ENCODE measurements at places on chromosomes 1 and 21.

- DNase-seq: no peak
Measured at GRCh38 chr1:27021354-27022031, 8.8 kb upstream of the TENT5B start.

- DNase-seq: no peak
Measured at GRCh38 chr1:7560601-7561181, 210.4 kb upstream of the VAMP3 start.

GRCh38 chr1:157575744-157576143 lies 22.1 kb downstream of the FCRL4 start:
- no peak for DNase-seq

DNA sequence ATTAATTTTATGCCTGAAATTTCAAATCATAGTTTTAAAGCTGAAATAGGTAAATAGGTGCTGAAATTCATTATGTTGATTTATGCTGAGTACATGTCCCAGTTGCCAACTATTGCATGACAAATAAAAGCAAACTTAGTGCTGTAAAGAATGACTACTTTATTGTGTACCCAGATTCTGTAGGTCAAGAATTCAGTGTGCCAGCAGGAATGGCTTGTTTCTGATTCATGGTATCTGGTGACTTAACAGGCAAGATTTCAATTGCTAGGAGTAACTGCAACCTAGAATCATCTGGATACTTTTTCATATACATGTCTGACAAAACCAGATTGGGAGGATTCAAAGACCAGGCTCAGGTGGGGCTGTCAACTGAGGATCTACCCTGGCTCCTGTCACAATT lies 678.4 kb upstream of the ADAMTS5 start:
- DNase-seq: no peak

DNA sequence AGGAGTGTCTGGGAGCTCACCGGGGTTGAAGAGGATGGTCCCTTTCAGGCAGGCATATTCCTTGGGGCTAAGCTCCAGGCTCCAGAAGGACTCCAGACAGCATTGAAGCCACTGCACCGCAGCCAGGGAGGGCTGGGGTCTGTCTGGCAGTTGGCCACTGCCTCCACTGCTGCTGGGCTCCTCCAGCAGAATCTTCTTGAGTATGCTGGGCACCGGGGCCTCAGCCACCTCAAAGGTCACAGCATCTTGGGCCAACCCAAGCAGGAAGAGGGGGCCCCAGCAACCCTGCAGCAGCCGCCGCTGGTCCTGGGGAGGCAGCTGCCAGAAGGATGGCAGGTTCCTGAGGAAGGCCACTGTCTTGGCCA lies 404 bp downstream of the NR0B2 start:
- DNase-seq: no peak

DNA sequence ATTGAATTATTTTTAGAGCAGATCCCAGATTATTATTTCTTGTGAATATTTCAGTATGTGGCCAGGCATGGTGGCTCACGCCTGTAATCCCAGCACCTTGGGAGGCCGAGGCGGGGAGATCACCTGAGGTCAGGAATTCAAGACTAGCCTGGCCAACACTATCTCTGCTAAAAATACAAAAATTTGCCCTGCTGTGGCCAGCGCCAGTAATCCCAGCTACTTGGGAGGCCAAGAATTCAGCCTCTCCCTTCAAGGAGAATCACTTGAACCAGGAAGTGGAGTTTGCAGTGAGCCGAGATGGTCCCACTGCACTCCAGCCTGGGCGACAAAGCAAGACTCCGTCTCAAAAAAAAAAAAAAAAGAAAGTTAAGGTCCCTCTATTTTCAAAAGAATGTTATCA lies 4.3 kb downstream of the OSBPL9 start:
- DNase-seq: no peak
